Activated CD4-positive, alpha-beta T cell treated with anti-CD3 and anti-CD28 coated beads, Interleukin-2, amount 50 U/mL, for 1 hour (primary cell): ENCODE measurements at places on chromosomes 2 and 18.

- no peak for DNase-seq
Observed at GRCh38 chr2:25009954-25010353, 31.9 kb upstream of the EFR3B start.

- DNase-seq = no peak
Observed at GRCh38 chr18:4603955-4604354, 148.8 kb upstream of the DLGAP1 start.

DNA sequence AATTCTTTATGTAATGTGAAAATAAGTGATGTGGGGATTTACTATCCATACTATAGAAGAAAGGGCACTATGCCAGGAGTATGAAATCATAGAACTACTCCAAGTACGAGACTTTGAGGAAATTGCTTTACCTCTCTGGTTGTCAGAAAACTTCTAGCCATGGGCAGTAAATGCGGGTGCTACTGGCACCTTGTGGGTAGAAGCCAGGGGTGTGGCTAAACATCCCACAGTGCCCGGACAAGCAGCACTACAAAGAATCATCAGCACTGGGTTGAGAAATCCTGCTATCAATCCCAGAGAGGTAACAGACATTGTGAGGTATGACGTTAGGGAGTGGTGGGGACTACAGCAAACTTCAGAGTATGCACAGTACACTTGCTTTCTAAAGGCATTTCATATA, 453.5 kb upstream of the TNP1 start:
- no peak for DNase-seq

DNA sequence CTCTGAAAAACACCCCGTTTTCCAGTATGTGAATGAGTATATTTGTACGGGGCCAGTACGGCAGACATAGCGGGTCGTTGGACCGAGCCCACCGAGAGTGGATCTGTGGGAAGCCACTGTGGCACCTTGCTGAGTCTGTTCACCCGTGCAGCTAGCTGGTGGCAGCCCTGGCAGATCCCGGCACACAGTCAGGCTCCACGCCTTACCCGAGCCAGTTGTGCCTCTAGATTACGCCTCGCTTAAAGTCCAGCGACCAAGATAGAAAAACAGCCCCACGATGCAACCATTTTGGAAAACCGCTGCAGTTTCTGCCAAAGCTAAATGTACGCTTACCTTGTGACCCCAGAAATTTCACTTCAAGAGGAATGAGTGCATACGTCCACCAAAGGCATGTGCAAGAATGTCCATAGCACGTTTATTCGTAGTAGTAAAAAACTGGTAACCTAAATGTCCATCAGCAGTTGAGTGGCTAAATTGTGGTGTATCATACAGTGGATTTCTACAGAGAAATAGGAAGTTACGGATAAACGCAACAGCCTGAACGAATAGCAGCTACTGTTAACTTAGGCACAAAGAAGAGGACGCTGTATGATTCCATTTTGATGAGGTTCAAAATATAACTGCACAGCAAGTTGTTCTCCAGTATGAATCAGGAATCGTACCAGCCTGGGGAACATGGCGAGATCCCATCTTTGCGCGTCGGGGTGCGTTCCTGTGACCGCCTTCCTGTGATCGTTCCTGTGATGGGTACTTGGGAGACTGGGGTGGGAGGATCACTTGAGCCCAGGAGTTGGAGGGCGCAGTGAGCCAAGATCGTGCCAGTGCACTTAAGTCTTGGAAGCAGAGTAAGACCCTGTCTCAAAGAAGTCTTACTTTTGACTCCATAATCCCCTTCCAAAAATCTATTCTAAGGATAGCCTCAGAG, 688 bp upstream of the WDR33 start:
- DNase-seq = no peak

- no peak for DNase-seq
Observed at GRCh38 chr2:179248024-179248348, 16.6 kb downstream of the SESTD1 start.

- no peak for DNase-seq
Observed at GRCh38 chr2:138245310-138245709, 256.3 kb upstream of the SPOPL start.

- DNase-seq = no peak
Observed at GRCh38 chr2:68238955-68239822, 13.1 kb downstream of the PPP3R1 start.

DNA sequence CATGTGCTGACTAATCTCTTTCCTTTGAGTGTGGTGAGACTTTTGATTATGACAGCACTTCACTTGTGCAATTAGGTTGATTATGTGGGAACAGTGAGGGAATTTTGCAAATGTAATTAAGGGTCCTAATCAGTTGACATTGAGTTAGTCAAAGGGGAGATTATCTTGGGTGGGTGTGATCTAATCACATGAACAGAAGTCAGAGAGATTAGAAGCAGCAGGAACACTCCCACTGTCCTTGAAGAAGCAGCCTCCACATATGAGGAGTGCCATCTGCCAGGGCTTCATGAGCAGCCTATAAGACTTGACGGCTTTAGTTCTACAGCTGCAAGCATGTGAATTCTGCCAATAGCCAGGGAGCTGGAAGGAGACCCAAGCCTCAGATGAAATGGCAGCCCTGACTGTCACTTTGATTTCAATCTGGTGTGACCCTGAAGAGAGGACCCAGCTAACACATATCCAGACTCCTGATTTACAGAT, 89.4 kb upstream of the APCDD1 start:
- DNase-seq = no peak

GRCh38 chr2:112884869-112885505, 26.0 kb upstream of the IL37 start:
- DNase-seq = peak; percentile 61

DNA sequence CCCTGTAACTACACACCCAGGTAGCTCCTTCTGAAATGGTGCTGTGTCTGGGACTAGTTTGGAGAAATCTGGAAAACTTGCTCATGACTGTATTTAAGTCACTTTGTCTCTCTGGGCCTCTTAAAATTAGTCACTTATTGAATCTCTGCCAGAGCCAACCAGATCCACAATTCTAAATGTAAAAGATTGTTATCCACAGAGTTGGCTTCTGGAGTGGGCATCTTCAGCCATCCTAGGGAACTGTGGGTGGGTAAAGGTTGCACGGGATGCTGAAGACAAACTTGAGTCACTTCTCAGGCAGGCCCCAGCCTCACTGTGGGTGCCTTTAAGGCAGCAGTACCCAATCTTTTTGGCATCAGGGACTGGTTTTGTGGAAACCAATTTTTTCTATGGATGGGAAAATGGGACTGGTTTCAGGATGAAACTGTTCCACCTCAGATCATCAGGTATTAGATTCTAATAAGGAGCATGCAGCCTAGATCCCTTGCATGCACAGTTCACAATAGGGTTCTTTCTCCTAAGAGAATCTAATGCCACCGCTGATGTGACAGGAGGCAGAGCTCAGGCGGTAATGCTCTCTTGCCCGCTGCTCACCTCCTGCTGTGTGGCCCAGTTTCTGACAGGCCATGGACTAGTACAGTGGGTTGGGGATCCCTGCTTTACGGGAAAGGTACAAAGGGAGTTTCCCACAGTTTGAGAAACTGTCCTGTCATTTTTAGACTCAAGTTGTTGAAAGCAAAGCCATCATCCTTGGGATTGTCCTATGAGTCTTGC, 98.3 kb upstream of the SPRED2 start:
- no peak for DNase-seq

GRCh38 chr2:69668598-69668997, 25.1 kb upstream of the AAK1 start:
- DNase-seq = no peak

GRCh38 chr2:58543442-58543841, 302.3 kb upstream of the FANCL start:
- DNase-seq = no peak

- peak; percentile 36 for DNase-seq
Observed at GRCh38 chr2:97761192-97761591, 47.8 kb downstream of the ZAP70 start.

DNA sequence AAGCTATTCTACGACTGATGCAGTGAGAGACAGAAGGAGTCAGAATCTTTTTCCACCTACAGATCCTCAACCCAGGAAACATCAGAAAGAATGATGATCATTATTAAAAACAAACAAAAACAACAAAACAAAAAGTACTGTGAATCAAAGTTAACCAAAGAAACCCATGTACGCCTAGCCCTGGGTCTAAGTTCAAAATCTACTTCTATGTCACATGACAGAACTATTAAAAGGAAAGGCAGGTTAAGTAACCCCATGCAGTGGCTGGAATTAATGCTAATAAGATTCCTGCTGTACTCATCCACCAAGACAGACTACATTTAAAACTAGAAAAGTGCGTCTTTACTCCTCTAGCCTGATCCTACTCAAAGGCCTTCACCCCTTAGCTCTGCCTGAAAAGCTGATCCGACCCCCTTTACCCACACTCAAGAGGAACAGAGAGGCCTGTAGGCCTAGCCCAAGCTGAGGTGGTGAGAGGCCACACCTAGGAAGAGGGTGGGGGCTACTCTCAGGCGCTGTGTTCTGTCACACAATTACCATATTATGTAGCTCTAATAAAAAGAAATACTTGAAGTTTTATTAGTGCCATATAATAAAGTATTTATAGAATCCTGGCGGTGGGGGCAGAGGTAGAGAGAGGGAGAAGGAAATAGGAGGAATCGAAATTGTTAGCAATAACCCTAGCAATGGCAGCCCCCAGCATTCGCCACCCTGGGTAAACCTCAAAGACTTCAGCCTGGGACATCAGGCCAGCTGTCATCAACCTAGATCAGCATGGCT, 37.1 kb downstream of the NHEJ1 start:
- DNase-seq = no peak

DNA sequence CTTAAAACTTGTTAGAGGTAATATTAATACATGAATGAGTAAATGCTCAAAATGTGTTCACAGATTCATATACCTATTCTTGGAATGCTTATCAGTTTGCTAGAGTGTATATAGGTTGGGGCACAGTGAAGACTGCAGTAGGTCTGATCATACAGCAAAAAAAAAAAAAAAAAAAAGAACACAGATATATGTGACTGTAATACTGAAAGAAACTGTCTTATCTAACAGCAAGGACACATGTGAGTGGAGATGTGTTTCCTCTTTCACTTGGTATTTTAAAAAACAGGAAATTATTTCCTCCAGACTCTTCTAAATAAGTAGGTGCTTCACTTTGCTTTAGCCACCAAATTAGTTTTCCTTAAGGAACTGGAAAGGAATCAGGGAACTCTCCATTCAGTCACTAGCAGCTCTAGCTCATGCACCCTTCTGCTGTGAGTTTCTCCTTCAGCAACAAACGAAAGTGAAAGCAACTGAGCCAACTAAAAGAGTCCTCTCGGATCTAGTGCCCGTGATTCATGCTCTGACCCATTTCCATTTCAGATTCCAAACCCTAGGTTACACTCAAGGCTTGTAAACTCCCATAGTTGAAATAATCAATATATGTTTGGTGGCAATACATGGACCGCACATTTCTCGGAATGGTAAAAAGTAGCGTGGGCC, 98.5 kb downstream of the DSEL start:
- no peak for DNase-seq

DNA sequence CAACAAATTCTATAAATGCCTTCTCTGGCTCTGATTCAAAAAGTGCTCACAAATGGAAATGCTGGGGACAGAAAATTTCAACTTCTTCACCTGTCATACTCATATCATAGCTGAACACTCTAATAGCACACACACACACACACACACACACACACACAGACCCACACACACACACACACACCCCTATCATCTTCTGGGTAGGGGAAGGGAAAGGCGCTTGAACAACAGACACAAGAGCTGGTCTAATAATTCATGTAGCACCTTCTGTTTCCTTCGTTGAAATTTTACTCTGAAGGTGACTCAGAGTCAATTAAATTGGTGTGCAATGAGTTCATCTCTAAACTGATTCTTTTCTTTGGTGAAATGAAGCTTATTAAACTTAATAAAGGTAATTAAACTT, 32.9 kb downstream of the CD28 start:
- DNase-seq = no peak

DNA sequence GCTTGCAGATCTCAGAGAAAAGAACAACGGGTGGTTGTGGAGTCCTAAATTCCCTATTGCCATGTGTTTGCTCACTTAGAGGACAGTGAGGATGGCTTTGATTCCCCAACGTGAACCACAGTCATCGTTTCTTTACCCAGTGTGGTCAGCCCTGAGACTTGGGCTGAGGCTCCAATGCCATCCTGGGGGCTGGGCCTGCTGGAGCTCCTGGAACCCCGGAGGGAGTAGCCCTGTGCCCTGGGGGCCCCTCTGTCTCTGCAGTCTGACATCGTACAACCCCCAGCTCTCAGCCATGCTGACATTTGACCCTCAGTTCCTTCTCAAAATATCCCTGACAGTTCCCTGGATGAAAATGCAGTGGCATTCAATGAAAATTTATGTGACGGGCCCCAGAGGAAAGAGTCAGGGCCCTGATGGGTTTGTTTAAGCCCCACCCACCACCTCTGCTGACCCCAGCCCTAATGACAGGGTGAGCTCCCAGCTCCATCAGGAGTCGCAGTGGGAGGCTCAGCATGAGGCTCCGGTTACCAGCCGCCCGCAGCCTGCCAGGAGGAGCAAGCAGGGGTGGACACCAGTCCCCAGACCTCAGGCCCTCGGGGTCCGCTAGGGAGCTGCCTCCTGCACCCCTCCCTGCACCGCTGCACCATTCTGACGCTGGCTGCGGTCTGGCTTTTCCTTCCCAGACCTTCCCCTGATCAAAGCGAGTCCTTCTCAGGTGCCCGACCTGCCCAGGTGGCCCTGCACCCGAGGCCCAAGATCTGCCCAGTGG, 120.9 kb downstream of the TWIST2 start:
- no peak for DNase-seq

- no peak for DNase-seq
Observed at GRCh38 chr2:37349231-37349860, 4.9 kb downstream of the QPCT start.

DNA sequence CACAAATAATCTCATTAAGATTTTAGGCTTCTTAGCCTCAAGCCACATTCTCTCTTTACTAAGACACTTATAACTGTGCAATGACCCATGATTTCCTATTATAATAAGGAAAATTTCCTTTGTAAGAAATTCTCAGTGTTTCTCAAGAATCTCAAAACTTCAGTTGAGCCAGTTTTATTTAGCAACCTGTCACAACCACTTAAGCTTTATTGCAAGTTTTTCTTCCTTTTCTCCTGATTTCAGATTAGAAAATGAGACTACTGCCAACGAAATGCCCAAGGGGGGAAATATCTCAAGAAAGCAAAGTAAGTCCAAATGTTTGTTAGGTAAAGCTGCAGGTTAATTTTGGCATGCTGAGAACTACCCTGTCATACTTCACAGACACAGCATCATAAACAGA, 178.5 kb downstream of the THADA start:
- DNase-seq = no peak

DNA sequence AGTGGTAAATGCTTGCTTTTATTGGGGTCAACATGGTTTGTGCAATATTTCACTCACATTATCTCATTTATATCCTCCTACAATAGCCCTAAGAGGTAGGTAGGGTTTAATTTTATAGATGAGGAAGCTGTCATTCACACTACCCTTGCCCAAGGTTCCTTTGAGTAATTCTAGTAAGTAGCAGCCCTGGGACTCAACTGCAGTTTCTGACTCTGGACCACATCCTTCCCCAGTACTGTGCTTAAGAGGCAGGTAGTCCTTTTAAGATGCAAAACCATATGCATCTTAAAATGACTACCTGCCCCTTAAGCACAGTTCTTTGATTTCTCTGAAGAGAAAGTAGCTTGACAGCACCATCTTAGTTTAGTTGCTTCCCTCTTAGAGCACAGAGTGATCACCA, 15.7 kb upstream of the NT5C1B start:
- DNase-seq = no peak

- no peak for DNase-seq
Observed at GRCh38 chr2:54652540-54652939, 70.9 kb upstream of the EML6 start.
